Cortex of kidney (tissue), 1 donor: ENCODE measurements at places on chromosomes 7 and 10.

DNA sequence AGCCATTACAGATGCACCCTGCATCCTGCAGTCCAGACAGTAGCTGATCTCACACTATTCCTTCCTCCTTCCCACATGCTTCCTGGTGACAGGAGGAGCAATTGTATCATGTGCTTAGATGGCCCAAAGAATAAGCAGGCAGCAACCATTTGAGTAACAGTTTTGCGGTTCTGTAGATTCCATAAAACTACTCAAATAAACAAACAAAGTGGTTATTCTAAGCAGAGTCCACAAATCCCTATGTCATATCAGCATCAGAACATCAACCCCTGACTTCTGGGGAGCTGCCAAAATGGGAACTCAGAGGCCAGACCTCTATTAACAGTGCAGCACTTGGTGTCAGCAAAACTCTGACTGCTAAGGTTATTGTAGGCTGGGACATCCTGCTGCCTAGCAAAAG lies 226.0 kb downstream of the SORCS1 start:
- no peak for DNase-seq

DNA sequence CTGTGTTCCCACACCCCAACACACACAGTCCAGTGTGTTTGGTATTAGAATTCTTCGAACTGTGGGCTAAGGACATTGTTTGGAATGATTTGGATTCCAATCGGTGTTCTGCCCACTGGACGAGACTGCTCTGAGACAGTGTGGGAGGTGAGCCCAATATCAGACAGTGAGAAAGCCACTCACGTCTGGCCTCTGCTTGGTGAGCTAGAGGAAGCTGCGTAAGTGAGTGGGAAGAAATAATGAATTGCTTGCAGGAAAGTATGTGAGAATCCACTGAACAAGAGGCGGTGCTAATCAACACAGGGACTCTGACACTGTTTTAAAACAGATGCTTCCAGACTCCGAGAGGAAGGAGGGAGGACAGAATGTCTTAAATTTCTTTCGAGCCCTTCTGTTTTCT lies 675.0 kb upstream of the ANKRD30A start:
- no peak for DNase-seq

GRCh38 chr10:72875250-72876055 lies 18.1 kb upstream of the OIT3 start:
- DNase-seq = no peak

- no peak for DNase-seq
These were observed 331.5 kb upstream of the NPVF start for GRCh38 chr7:25559581-25560367.

DNA sequence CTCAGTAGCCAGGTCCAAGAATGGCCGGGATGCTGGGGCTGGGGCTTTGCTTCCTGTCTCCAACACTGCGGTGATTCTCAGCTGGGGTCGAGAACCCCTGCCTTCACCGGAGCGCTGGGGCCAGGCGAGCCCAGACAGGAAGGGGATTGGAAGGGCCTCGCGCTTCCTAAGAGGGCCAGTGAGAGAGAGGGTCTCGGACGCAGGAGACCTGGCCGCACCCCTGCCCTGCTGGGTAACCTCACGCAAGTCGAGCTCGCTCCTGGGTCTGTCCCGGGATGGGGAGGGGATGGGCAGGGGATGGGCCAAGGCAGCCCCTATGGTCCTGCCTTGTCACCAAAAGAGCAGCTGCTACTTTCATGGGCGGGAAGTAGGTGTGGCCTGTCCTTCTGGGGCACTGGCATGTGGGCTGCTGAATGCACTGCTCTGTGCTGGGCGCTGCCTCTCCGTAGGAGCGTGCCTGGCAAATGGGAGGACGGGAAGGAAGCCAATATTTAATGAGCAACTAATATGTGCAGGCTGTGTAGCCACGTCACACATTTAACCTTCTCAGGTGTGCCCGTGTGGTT lies 20.0 kb downstream of the KCNK18 start:
- DNase-seq = no peak

- DNase-seq = no peak
These were observed 112.5 kb upstream of the ANLN start for GRCh38 chr7:36277249-36277542.

- no peak for DNase-seq
These were observed 29.7 kb downstream of the GNA12 start for GRCh38 chr7:2814186-2814945.
